ENCODE measurements at places on chromosomes 2 and 18. TPM values are rescaled to one million over a fixed set of nuclear protein-coding genes. Genes with fewer than 3 reads are reported as not detected.

DNA sequence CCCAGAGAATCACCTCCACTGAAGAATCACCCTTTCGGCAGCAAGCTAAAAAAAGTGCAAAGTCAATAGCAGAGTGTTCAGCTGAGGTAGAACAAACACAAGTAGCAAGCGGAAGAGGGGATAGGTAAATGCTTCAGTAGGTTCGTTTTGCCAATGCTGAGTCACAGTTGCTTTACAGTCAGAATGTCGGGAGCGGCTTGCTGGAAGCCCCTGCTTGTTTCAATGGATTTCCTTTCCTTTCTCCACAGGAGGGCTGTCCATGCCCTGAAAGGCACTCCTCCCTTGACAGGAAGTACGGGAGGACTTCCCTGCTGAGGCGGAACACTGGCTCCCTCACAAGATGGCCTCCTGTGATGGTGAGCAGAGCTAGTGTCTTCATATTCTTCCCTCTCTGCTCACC is 146.2 kb upstream of the LYPD1 start:
- no peak for DNase-seq

GRCh38 chr2:181680937-181681811 is 857 bp upstream of the NEUROD1 start:
- no peak for DNase-seq

- no peak for DNase-seq
Observed at GRCh38 chr2:149160701-149161217, 122.3 kb downstream of the LYPD6B start.

- no peak for DNase-seq
Observed at GRCh38 chr2:101991721-101992145, at the start of gene IL1R2. Gene IL1R2, plus strand, starts transcription at chr2:101991960. Its CDS starts 16,616 bp downstream, at chr2:102008576.

- DNase-seq: peak; percentile 40
Observed at GRCh38 chr18:47931718-47932103, 1.3 kb upstream of the SMAD2 start.

DNA sequence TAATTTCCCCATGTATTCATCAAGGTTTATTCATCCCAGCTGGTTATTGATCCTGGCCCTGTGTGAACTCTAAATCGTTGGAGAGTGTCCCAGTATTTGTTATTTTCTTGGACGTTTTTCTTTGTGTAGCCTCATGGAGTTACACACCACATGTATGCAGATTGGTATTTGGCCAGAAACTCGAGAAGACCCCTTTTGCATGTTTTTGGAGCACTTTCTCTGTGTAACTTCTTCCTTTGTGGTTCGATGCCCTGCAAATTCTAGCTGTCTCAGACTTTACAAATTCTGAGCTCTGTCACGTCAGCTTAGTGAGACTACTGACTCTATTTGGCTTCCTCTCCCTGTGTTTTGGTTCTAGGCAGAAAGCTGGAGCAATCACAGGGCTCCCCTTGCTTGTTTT is 198.7 kb downstream of the MCFD2 start:
- DNase-seq: no peak

GRCh38 chr18:7812431-7813063 is 245.4 kb downstream of the PTPRM start:
- DNase-seq: no peak

GRCh38 chr2:213279971-213280370 is 4.3 kb upstream of the SPAG16 start:
- DNase-seq: no peak

The DES gene
- 37.0 TPM for total RNA-seq

The HOXD11 gene
- total RNA-seq: 2.2 TPM

The SLC19A3 gene
- 11.4 TPM for total RNA-seq

The RALBP1 gene
- 43.2 TPM for total RNA-seq

Data from mesothelial cell of epicardium (in vitro differentiated cells).